ENCODE measurements at places on chromosomes 7 and 10. TPM values are rescaled to one million over a fixed set of nuclear protein-coding genes. Genes with fewer than 3 reads are reported as not detected.

AKR1D1 gene
- total RNA-seq = not detected

GRCh38 chr7:93921186-93921585 is 349 bp upstream of the GNG11 start:
- DNase-seq = no peak

GRCh38 chr10:132448248-132448731 is 51.3 kb downstream of the PWWP2B start:
- DNase-seq = no peak

ZNF438 gene
- 2.9 TPM for total RNA-seq

GRCh38 chr10:16789261-16789660 is 28.0 kb downstream of the RSU1 start:
- no peak for DNase-seq

TMEM176A gene
- 1.2 TPM for total RNA-seq

- DNase-seq = no peak
Observed at GRCh38 chr10:75049316-75050148, 61.9 kb upstream of the SAMD8 start.

GRCh38 chr10:86446987-86447386 is 74.6 kb downstream of the WAPL start:
- DNase-seq = no peak

- DNase-seq = peak; percentile 17
Observed at GRCh38 chr7:121547544-121548092, 151.5 kb upstream of the FAM3C start.

DNA sequence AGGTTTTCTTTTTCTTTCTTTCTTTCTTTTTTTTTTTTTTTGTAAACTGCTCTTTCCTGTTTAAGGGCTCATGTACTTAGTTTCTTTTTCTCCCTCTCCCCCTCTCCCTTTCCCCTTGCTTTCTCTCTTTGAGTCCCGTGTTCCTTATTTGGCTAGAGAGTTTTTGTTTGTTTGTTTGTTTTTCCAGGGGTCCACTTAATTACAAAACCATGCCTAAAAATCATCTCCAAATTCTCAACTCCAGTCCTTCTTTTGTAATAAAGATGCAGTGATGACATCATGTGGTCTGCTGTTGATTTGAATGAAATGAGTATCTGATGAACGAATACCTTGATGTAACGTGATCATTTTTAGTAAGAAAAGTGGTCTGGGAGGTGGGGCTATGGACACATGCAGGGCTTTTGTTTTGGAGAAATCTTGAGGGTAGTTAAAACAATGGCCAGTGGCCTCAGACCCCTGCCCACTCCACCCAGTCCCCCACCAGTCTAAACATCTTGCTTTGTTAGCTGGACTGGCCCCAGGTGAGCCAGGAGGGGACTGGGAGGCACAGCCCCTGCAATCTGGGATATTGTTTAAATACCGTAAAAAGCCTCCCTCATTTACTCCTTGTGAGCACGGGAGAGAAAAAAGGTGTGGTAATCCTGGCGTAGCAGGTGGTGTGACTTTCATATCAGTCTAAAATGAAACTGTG is 165.7 kb downstream of the LRMDA start:
- no peak for DNase-seq

DNA sequence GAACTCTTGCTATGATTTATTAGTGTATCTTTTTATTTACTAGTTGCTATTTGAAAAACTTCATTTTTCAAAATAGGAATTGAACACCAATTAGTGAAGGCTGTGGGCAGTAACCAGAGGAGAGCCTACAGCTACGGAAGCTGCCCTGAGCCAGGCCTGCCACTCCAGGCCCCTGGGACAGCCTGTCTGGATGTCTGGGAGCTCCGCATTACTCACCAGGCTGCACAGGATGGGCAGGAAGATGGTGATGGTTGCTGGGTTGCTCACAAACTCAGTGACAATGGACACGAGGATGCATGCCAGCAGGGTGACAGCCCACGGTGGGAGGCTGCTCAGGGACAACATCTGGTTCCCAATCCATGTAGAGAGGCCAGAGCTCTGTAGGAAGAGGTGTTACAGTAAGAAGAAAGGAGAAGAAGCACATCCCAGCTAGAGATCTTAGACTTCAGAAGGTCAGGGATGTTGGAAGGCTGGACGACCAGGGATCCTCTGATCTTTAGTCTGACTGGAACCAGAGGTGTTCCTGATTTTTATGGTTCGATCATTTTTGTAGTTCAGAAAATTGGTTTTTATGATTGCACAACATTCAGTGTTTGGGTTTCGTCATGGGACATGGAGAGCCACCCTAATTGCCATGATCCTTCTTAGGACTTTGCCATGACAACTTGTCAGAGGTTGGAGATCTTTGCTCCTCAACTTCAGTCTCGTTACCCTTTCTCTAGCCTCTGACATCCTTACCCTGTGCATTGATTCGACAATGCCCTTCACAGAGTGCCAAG is 23.2 kb downstream of the STMP1 start:
- no peak for DNase-seq

ZNF736 gene
- 42.0 TPM for total RNA-seq

ZNF117 gene
- total RNA-seq = 45.7 TPM

DNA sequence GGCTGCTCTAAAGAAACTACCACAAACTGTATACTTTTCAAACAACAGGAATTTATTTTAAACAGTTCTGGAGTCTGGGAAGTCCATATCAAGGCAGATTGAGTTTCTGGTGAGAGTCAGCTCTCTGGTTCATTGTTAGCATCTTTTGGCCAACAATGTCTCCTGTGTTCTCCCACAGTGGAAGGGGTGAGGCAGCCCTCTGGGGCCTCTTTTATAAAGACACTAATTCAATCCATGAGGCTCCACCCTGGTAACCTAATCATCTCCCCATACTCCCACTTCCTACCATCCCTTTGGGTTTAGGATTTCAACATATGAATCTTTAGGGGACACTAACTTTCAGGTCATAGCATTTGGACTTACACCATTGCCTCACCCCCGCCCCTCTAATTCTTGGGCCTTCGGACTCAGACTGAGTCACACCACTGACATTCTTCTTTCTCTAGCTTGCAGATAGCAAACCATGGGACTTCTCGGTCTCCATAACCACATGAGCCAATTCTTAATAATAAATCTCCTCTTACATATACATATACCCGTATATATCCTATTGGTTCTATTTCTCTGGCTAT is 64.3 kb upstream of the ANTXRL start:
- DNase-seq = no peak

DNA sequence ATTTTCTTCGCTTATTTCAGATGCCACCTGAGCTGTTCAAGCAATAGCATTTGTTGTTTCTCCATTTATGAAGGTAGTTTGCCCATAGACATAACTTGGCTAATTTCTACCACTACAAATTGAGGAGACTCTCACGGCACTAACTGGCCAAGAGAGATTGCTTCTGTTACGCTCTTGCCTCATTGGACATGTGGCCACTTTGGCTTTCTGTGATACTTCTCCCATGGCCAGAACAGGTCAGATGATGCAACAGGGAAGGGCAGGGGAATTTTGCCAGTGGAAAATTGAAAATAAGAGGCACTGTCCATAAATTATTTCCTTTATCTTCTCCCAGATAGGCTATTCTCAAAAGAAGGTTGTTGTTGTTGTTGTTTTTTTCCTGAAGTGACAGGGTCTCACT is 1633.3 kb upstream of the LRRTM3 start:
- DNase-seq = no peak

DNA sequence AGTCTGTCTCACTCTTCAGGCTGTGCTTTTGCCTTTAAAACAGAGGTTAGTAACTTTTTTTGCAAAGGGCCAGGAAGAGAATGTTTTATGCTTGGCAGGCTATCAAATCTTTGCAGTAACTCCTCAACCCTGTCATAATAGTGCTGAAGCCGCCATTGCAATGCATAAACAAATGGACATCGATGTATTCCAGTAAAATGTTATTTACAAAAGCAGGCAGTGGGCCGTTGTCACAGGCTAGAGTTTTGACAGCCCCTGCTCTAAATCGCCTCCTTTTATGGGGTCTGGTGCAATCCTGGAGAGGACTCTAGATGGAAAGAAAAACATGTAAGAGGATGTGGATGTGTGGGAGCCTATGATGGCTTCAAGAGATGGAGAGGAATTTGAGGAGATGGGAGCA is 568.3 kb downstream of the TYW1 start:
- DNase-seq = no peak

SLC25A40 gene
- 14.3 TPM for total RNA-seq

GRID1 gene
- 12.6 TPM for total RNA-seq

DNA sequence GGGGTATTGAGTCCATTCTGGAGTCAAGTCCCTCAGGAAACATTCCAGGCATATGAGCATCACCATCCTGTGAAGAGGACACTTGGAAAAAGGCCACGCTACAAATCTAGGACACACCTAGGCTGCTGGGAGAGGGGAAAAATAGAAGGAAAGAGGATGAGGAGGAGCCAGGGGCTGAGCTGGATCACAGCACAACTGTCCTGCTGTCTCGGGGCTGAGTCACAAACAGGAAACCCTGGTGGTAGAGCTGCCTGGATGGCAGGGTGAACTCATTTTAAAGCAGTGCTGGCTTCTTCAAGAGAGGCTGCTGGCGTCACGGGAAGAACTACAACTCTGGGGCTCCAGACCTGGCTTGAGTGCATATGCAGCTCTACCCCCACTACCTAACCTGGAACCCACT is 151.5 kb downstream of the RNF216 start:
- DNase-seq = no peak

PLPP4 gene
- total RNA-seq = 18.8 TPM

SYT15B gene
- total RNA-seq = not detected

- no peak for DNase-seq
Observed at GRCh38 chr10:70541736-70542564, 60.6 kb downstream of the PRF1 start.

GRCh38 chr10:130804778-130805634 is 506.5 kb downstream of the TCERG1L start:
- DNase-seq = no peak

ASB15 gene
- not detected for total RNA-seq

- DNase-seq = no peak
Observed at GRCh38 chr7:5229451-5230264, 39.6 kb downstream of the WIPI2 start.

DNA sequence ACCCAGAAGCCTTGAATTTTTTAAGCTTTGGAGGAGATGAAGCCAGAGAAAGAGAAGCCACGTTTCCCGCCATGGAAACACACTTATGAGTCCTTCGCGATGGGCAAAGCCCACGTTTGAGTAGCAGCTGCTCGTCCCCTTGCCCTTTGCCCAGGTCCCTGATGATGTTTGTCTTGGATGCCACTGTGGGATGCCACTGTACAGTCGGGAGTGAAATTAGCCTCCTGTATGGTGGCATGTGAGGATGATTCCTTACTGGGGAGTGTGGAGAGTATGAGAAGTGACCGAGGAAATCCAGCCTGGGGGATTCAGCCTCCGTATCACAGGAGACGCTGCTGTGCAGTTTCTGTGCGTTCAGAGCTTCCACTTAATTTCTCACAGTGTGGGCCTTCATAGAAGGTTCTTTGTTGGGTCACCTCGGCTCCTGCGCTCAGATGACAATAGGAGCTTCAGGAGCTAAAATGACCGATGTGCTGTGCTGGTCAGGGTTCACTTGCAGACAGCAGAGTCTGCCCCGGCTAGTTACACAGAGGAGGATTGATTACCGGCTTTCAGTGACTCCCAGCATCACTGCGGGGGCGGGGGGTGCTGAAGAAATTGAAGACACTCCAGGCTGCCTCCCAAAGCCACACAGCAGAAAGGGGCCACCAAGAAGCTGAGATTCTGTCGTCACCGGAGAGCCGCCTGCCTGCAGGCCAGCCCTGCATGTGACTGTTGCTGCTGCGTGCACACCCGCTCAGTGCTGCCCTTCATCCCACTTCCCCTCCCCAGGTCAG is 122.1 kb upstream of the SFMBT2 start:
- no peak for DNase-seq

CLRN3 gene
- total RNA-seq = not detected

GRID2IP gene
- total RNA-seq = 0.41 TPM

DNA sequence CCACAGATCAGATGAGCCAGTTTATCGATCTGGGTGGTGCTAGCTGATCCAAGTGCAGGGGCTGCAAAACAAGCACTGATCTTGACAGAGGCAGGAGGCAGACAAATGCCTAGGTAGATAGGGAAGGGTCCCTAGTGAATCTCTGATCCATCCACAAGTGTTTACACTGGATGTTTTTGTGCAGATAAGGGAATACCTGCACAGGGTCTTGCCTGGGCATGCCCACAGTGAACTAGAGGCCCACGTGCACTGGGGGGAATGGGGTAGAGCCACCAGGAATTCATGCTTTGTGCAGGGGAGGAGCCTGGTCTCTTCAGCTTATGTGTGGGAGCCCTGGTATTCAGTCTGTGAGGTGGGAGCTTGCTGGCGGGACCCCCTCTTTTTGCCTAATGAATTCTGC is 50.3 kb downstream of the SDHAF3 start:
- no peak for DNase-seq

DNA sequence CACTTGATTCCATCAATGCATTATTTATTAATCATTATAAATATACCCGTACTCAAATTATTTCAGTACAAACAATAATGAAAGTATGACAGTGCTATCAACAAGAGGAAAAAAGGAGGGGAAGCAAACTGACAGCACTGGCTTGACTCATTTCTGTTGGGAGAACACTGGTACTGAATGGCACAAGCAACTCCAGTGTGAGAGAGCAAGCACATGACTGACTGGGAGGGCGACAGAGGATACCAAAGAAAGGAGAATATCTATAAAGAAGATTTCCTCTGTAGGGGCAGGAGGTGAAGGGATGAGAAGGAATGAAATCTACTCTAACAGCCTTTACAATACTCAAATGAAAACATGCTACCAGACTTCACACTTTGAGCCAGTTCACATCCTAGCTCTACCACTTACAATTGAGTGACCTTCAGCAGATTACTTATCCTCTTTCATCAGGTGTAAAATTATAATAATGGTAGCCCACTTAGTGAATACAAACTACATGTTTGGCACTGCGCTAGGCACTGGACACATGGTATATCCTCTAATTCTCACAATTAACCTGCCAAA is 1.5 kb downstream of the USP54 start:
- DNase-seq = no peak

CNOT4 gene
- 21.6 TPM for total RNA-seq

- DNase-seq = no peak
Observed at GRCh38 chr7:110962826-110963225, 128.1 kb upstream of the LRRN3 start.

- DNase-seq = no peak
Observed at GRCh38 chr10:30606313-30606712, 23.2 kb downstream of the LYZL2 start.

DNA sequence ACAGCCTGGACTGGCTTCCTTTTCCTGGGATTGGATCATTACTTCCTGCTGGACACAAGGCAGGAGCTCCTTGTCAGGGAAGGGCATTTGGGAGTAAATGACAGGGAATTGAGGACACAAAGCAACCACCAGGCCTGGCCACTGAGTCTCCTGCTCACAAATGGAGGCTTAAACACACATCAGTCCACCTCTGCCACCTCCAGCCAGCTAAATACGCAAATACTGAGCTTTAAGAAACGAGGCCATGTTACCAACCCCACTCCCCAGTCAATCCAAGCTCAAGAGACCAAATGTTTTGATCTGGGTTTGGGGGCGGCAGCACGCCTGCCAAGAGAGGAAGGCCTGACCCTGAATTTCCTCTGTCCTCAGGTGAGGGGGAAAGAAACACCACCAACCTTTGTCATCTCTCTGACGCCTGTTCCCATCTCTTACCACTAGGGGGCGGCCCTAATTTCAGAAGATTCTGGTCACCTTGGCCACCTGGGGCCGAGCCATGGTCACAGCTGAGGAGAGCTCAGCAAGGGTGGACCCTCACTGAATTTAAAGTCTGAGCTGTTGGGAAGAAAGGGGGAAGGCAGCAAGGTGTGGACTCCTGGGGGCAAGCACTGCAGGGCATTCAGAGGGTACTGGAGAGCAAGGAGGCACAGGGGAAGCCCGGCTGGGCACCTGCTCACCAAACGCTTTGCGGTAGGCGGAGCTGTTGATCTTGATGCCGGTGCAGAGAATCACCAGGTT is 16.5 kb downstream of the AIFM2 start:
- peak; percentile 68 for DNase-seq

- DNase-seq = no peak
Observed at GRCh38 chr10:118827053-118827452, 72.3 kb upstream of the CACUL1 start.
